ENCODE measurements at places on chromosomes 16 and 17.

DNA sequence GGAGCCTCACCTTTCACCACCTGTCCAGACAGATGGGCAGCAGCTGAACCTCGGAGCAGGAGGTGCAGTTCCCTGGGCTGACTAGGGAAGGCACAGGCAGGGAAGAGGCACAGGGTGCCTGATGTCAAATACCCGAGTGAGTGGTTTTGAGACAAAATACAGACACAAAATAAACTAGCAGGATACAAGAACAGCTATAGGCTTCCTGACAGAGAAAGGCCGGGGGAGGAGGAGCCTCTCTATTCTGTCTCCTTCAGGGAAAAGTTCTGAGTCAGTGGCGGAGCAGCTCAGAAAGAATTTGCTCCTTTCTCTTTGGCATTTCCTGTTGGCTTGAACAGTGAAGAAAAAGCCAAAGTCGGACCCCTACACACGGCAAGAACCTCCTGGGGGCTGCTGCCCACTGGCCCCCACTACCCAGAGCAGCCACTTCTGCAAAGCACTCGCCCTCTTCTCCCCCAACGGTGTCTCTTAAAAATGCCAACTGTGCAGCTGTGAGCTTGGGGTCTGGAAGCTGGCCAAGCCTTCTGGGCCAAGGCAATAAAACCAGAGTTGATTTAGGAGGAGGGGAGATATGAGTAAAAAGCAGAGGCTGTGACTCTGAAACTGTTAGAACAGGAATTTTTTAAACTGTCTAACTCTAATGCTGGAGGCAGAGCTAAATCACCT, 14.4 kb upstream of the FAAP100 start:
- no peak for DNase-seq

- DNase-seq, result no peak
These were observed 390 bp upstream of the UNC13D start for GRCh38 chr17:75844530-75845057.

DNA sequence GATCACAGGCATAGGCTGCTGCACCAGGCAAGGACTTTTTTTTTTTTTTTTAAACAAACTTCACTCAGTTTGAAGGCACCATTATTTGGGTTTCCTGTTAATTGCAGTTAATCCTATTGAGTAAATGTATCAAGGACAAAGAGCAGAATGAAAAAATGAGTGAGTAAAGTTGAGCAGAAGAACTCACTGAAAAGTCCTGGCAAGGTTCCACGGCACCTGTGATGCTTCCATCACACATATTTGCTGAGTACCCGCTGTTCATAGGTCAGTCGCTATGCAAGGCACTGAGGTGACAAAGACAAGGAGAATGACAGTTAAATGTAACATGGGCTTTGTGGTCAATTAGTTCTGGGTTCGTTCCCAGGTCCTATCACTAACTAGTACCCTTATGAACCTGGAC, 670.0 kb downstream of the MAF start:
- no peak for DNase-seq

DNA sequence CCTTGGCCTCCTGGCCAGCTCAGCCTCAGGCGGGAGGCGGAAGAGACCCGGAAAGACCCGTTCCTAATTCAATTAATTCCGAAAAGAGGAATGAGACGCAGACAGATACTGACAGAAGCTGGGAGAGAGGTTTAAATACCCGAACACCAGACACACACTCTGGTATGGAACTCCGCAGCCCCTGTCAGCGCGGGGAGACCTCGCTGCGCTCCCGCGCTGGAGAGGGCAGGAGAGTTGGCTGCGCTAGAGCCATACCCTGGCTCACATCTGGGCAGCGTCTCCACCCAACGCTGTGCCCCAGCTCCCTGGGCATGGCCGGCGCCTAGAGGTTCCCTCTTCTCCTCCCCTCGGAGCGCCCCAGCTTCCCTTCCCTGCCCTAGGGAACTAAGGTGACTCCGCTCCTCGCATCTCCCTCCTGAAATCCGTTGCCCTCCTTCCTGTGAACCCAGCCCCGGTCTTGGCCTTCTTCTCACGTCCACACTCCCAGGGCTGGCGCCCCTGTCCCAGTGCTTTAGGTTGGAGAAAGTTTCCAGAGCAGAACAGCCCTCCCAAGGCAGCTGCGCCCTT, 8.0 kb downstream of the NEUROD2 start:
- DNase-seq, result no peak

DNA sequence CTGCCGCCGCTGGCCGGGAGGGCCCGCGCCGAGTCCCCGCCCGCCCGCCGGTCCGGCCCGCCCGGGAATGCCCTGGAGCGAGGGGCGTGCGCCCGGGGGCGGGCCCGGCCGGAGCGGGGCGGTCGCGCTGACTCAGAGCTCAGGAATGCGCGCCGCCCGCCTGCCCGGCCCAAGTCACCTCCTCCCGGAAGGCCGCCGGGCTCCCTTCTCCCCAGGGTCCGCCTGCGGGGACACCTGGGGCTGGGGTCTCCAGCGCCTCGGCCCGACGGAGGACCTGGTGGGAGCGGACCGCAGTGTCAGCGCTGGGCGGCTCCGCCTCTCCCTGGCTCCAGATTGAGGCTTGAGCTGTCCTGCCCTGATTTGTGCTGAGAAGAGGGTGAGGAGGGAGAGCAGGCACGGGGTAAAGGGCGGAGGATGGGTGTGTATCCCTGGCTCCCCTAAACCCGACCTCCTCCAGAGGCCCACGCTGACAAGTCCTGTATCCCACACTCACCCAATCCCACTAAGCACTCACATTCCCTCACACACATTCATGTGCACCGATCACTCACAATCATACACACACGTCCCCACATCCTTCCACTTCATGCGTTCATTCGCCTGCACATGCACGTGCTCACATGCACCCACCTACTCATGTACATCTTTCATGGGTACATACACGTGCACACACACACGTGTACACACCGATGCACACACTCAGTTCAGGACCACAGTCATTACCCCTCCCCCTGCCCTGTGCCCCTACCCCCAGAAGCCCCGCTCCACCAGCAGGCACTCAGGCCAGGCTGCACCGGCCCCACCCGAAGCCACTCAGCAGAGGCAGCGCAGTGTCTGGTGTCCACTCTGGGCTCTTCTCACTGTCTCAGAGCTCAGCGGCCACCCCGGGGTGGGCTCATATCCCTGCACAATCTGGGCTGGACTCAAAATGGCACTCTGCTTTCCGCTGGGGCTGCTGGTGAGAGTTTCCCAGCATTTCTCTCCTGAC, at the start of gene RHBDF1:
TSS of gene RHBDF1 (minus strand) at position 71 of the 988 bp plus-strand sequence. CDS start 7,616 bp downstream, outside the sequence.
- DNase-seq, result no peak

- DNase-seq, result no peak
These were observed 54.1 kb upstream of the CNEP1R1 start for GRCh38 chr16:49970797-49971431.

- no peak for DNase-seq
These were observed 218.0 kb upstream of the CNTNAP4 start for GRCh38 chr16:76059186-76059585.

GRCh38 chr16:11265124-11265523, 4.0 kb downstream of the TNP2 start:
- no peak for DNase-seq

Data from stimulated activated CD8-positive, alpha-beta memory T cell treated with anti-CD3 and anti-CD28 coated beads, Interleukin-12 subunit alpha, Interleukin-12 subunit beta, amount 100 ng/mL, for 1 hour (primary cell).